NCI-H446 treated with DMSO at 0.1 percent for 48 hours (cell line): ENCODE measurements at places on chromosomes 16 and 17.

- no peak for DNase-seq
Observed at GRCh38 chr17:60151355-60151754, 1.6 kb downstream of the CA4 start.

GRCh38 chr16:19844945-19845641 is 39.6 kb downstream of the GPRC5B start:
- DNase-seq, result peak; percentile 80

- no peak for DNase-seq
Observed at GRCh38 chr17:48840441-48840840, 9.6 kb downstream of the CALCOCO2 start.

- no peak for DNase-seq
Observed at GRCh38 chr16:83900571-83900970, 1.7 kb downstream of the MLYCD start.

DNA sequence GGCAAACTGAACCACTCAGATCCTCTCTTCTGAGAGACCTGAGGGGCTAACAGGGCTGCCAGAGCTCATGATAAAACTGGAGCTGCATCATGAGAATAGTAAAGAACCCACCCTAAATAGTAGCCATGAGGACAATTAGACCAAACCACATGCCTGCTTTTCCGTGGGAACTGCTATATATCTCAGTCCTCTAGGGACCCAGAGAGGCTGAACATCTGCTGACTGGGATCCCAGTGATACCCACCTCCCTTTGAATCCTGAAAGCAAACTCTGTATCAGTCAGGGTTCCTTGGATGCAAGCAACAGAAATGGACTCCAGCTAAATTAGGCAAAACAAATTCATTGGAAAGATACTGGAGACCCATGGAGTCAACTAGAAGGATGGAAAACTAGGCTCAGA is 6.5 kb downstream of the MT1X start:
- DNase-seq, result no peak

- no peak for DNase-seq
Observed at GRCh38 chr16:27698746-27699145, 148.8 kb downstream of the KATNIP start.

DNA sequence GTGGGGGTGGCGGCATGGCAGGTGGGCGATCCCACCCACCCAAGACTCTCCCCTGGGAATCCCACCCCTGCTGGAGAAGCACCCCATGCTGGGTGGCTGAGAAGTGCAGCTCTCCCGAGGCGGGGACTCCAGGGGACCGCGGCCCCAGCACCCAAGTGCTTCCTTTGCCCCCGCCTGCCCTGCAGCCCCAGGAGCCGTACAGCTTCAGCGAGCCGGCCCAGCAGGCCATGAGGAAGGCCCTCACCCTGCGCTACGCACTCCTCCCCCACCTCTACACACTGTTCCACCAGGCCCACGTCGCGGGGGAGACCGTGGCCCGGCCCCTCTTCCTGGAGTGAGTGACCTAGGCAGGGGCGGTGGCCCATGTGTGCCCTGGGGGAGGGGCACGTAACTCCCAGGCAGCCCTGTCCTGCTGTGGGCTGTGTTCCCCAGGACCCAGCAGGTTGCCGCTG is 11.7 kb downstream of the GAA start:
- DNase-seq, result no peak

- no peak for DNase-seq
Observed at GRCh38 chr16:71930013-71930563, 34.8 kb downstream of the IST1 start.

- no peak for DNase-seq
Observed at GRCh38 chr16:29653471-29653870, 9.6 kb upstream of the SPN start.

DNA sequence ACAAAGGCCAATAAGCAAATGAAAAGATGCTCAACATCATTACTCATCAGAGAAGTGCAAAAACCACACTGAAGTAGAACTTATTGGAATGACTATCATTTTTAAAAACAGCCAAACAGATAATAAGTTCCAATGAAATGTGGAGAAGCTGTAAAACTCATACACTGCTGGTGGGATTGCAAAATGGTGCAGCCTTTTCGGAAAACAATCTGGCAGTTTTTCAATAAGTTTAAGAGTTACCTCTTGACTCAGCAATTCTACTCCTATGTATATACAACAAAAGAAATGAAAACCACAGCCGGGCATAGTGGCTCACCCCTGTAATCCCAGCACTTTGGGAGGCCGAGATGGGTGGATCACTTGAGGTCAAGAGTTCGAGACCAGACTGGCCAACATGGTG is 49.3 kb downstream of the AKAP10 start:
- no peak for DNase-seq

GRCh38 chr17:28948342-28948741 is 3.0 kb downstream of the PHF12 start:
- no peak for DNase-seq

GRCh38 chr16:57245472-57246113 is 534 bp downstream of the ARL2BP start:
- no peak for DNase-seq

DNA sequence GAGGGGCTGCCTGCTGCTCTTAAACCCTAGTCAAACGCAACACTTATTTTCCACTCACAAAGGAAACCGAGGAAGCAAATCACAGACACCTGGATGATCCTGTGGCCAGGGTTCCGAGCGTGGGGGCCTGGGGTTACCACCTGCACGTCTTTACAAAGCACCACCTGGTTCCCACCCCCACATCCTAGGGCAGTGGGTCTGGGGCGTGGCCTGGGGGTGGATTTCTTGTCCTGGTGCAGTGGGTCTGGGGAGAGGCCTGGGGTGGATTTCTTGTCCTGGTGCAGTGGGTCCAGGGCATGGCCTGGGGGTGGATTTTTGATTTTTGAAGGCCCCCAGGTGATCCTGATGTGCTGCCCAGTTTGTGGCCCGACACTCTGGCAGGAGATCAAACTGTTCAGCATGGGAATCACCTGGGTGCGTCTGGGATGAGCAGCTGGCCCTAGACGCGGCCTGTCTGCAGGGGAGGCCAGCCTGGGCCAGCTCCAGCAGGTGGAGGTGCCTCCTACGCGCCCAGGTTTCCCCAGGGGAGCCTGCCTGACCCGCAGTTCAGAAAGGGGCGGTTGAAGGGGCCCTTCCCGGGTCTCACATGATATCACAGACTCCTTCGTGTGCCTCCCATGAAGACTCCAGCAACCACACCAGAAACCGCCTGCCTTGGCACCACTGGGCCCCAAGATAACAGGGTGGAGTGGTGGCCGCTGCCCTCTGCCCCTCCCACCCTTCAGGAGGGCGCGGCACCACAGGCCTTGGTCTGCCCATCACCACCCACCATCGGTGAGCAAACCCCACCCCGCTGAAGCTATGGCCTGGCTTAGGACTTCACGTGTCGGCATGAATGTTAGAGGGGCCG is 6.3 kb downstream of the HAGH start:
- DNase-seq, result no peak

GRCh38 chr16:48244863-48245195 is 729 bp downstream of the LONP2 start:
- DNase-seq, result no peak

- DNase-seq, result peak; percentile 66
Observed at GRCh38 chr16:709566-710499, 4.2 kb upstream of the FBXL16 start.

DNA sequence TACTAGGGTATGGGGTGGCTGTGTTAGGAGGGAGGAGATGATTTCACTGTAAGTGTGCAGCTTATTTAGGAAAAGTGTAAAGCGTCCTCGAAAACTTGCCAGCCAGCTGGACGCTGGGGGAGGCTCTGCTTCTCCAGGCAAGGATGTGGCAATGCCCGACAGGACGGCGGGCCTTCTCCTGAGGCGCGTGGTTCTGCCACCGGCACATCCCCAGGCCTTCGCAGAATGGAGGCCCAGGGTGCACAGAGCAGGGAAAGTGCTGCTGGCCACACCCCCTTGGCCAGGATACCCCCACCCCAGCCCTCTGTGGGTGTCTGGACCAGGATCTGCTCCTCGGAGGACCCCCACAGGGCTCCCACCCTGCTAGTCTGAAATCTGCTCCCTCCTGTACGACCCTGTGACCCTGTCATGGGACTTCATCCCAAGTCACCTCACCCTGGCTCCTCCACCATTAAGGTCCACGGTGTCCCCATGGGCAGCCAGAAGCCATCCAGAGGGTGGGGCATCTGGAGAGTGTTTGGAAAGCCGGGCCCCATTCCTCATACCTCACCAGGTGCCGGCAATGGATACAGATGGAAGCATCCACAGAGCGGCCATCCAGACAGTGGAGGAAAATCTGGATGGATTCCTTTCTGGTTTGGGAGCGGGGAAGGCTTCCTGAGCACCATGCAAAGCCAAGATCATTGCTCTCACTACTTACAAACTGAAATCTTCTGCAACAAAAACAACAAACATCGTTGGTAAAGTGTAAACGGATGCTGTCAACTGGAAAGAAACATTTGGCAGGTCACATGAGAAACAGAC is 9.2 kb upstream of the SRRM2 start:
- no peak for DNase-seq

GRCh38 chr16:79072517-79072916 is 528.0 kb downstream of the MAF start:
- no peak for DNase-seq

DNA sequence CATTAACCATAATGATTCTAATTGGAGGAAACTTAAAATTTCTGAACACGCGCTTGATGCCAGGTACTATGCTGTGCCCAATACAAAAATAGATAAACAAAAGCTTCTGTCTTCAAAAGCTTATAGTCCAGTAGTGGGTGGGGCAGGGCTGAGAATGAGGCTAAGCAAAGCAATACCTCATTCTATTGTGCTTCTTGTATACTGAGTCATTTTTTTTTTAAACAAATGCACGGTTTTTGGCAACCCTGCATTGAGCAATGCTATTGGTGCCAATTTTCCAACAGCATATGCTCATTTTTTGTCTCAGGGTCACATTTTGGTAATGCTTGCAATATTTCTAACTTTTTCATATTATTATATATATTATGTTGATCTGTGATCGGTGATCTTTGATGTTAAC is 34.7 kb upstream of the HNF1B start:
- no peak for DNase-seq

DNA sequence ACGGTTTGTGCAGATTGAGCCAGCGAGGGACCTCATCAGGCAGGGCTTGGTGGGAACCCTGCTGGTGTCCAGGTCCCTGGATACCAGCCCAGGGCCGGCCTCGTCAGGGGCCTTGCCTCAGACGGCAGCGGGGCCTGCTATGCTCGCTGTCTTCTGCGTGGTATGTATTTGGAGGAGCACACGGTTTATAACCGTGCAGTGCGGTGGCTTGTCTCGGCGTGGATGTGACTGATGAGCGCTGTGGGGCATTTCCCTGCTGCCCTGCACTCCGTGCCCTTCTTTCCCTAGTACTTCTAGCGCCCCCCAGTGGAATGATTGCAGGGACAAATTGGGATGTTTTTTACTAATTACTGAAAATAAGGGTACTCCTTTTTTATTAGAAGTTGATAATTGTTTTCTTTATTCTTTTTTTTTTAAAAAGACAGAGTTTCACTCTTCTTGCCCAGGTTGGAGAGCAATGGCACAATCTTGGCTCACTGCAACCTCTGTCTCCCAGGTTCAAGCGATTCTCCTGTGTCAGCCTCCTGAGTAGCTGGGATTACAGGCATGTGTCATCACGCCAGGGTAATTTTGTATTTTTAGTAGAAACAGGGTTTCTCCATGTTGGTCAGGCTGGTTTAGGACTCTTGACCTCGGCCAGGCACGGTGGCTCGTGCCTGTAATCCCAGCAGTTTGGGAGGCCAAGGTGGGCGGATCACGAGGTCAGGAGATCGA is 15.3 kb downstream of the TBCD start:
- no peak for DNase-seq

GRCh38 chr17:31882571-31882970 is 18.9 kb downstream of the UTP6 start:
- no peak for DNase-seq

GRCh38 chr16:51391798-51392511 is 240.9 kb upstream of the SALL1 start:
- DNase-seq, result no peak

- DNase-seq, result no peak
Observed at GRCh38 chr16:84700446-84701300, 873 bp downstream of the USP10 start.

- DNase-seq, result no peak
Observed at GRCh38 chr16:66435896-66436295, 8.8 kb downstream of the BEAN1 start.
